CD4-positive, alpha-beta T cell treated with Interleukin-15 for 1 hour (primary cell): ENCODE measurements at places on chromosomes 6 and 20.

DNA sequence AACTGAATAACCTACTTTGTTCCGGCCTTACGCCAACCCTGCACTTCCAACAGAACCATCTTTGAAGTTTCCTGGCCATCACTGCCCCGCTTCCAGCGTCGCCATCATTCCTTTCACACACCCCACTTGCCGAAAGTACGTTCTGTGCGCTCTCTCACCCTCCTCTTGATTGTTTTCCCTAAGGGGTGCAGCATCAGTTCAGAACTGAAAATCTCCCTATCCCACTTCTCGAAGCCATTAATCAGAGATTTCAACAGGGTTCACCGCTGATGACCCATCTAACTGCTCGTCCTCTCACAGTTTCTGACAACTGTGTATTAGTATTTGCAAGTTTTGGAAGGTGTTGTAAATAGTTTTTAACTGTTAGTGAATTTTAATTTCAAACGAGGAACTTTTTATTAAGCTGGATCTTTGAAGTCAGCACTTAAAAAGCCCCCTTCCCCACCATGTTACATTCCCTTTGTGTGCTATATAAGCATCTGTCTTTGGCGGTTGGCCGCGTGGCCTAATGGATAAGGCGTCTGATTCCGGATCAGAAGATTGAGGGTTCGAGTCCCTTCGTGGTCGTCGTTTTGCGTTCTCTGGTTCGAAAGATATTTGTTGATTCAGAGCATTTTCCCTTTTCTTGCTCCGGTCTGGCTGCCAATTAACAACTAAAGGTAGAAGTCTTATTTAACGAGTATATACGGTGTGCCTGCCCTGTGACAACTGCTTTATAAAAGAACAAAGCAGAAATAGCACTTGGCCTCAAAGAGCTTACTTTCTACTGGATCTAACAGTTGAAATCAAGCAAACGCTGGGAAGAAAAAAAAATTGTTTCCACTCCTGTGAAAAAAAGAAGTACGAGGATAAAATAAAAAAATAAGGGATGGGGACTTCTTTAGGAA lies 42.6 kb downstream of the TRIM27 start:
- DNase-seq, result peak; percentile 48

DNA sequence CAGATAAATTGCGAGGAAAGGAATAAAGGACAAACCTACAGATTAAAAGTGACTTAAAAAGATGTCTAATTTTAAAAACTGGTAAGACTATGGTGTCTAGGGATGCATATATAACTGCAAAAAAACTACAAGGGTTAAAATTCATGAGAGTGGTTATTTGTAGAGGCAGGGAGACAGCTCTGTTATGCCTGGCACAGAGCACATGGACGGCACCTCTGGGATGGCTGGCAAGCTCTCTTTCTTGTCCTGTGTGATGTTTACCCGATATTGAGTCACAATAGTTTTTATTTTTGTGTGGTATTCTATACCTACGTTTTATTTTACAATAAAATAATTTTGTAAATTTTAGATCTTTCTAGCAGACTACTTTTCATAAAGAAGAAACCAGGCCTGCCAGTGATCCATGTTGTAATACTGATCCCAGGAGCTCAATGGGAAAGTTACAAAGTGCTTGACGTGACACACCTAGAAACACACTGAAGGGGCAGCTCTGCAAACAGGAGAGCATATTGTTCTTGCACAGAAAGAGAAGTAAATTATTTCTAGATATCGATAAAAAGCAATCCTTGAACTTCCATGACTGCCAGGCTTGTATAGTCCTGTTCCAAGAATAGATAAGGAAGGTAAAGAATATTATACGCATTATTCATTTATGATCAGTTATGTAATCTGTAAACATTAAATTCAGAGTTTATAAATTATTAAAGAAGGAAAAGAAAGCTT lies 290.0 kb downstream of the PTPRK start:
- DNase-seq, result no peak

- DNase-seq, result no peak
Observed at GRCh38 chr20:35317416-35318210, 25.4 kb upstream of the FAM83C start.

DNA sequence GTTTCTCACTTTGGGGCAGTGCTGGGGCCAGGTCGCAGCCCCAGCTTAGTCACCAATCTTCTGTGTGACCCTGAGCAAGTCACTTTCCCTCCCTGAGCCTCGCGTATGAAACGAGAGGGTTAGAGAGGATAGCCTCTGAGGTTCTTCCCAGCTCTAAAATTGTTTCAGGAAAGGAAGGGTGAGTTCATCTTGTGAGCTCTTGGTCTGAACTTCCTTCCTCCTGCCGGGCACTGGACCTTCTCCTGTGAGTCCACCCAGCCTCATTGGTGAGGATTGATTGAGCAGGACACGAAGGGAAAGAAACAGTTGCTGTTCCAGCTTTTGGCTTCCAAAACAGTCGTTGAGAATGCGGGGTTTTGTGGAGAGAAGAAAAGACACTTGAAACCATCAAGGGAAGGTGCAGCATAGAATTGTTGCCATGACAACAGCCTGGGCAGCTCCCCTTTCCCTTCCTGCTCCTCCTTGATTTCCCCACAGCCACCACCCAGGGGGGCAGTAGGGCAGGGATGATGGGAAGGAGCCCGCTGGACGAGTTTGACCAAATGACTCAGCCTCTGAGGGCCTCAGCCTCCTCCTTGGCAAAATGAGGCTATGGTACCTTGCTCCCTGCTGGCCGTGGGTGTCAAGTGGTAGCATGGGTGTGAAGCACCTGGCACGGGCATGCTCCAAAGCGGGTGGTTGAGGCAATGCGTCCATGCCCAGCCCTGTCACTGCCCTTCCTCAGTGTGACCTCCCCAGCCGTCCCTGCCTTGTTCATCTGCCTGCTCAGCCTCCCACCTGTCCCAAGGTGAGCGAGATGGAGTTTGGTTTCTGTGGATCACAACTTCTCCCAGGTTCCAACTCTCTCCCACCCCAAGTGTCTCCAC lies 107.8 kb downstream of the CDC5L start:
- DNase-seq, result no peak

GRCh38 chr6:124441450-124441849 lies 520.8 kb upstream of the RNF217 start:
- no peak for DNase-seq

DNA sequence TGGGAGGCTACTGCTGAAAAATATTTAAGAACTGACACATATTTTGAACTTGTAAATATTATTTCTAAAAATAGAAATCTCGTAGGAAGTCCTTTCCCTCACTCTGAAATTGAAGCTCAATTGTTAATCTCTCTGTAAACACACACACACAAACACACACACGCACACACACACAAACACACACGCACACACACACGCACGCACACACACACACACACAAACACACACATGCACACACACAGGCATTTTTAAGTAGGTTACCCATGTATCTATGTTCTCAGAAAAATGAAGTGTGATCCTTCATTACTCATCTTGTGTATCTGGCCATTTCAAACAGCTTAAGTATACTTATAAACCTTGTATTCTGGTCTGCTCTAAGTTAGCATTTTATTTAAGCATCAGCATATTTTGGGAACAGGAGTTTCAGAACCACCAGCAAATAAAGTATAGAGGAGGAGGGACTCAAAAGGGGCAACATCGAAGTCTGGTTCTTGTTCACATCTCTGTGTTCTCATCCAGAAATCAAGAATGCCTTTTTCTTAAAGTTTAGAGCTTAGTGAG lies 11.6 kb downstream of the CCN6 start:
- no peak for DNase-seq

DNA sequence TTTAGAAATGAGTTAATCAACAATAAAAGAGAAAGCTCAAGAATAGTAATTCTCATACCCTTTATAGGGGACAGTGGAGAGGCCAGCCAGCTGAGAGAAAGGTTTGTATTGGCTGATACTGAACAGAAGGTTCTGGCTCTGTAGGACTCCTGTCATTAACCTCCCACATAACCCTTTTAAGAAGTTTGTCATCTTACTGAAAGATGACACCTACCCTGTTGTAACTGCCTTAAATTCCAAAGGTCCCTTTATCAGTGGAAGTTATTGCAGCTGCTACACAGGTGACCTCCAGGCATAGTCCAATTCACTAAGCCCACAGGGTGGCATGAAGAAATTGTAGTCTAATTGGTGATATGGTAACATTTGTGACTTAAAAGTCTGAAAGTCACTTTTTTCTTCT lies 790.1 kb downstream of the TENT5A start:
- DNase-seq, result no peak

DNA sequence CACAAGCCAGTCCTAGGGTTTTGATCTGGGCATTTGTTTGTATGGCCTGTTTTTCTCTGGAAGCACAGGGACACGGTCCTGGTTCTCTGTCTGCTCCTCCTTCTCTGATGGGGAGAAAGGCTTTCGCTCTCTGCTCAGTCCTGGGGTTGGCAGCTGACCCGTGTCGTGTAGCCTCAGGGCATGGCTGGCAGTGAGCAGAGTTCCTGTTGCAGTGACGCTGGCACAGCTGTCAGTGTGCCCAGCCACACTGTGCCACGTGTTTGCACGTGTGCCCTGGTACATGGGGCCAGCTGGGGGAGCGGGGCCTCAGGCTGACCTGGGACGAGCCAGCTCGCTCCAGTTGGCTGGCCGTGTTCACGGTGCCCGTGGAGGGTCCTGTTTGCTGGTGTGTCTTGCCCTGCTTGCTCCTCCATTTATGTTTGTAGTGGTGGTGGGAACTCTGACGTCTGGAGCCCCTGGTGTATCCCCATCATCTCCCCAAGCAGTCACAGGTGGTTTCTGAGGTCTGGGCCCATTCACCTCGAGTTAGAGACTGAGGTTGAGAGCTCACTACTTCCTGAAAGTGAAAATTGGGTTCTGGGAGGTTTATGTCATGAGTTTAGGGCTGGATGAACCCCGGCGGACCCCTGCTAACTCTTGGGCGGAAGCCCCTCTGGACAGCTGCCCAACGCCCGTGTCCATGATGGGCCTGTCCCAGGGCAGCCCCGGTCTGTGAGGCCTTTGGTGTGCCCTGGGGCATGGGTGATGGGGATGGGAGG lies 10.2 kb upstream of the DNAJC5 start:
- DNase-seq, result no peak

GRCh38 chr20:48336597-48336996 lies 491.2 kb downstream of the PREX1 start:
- no peak for DNase-seq

GRCh38 chr6:7513529-7513928 lies 27.9 kb upstream of the DSP start:
- no peak for DNase-seq

- no peak for DNase-seq
Observed at GRCh38 chr20:33681728-33682353, 4.3 kb downstream of the E2F1 start.

GRCh38 chr20:37995856-37996605 lies 37.2 kb downstream of the TTI1 start:
- no peak for DNase-seq

DNA sequence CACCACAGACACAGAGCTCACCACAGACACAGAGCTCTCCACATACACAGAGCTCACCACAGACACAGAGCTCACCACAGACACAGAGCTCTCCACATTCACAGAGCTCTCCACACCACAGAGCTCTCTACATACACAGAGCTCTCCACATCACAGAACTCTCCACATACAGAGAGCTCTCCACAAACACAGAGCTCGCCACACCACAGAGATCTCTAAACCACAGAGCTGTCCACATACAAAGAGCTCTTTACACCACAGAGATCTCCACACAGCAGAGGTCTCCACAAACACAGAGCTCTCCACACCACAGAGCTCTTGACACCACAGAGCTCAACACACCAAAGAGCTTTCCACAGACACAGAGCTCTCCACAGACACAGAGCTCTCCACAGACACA lies 55.8 kb downstream of the ERMARD start:
- DNase-seq, result no peak

- no peak for DNase-seq
Observed at GRCh38 chr6:123636782-123637181, at the start of gene TRDN. TSS of gene TRDN (minus strand) at chr6:123636950. CDS start at chr6:123636775, 175 bp downstream.

- DNase-seq, result no peak
Observed at GRCh38 chr20:12111431-12112088, 193.9 kb downstream of the BTBD3 start.

- DNase-seq, result no peak
Observed at GRCh38 chr6:124164343-124164742, 360.7 kb downstream of the NKAIN2 start.

DNA sequence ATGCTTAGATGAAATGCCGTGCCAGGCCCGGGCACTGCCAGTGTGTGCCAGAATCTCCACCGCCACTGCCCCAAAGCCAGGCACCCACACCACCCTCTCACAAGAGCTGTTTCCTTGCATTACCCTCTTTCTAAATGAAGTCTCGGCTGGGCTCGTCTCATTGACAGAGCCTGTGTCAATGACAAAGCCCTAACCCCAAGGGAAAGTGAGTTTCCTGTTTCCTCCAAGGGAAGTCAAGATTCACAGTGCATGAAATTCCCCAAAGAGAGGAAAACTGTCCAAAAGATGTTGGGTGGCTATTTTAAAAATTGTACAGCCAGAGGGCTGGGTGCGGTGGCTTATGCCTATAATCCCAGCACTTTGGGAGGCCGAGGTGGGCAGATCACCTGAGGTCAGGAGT lies 75.4 kb upstream of the AKAP12 start:
- DNase-seq, result no peak

- DNase-seq, result no peak
Observed at GRCh38 chr6:126100386-126100785, 114.0 kb downstream of the TRMT11 start.

DNA sequence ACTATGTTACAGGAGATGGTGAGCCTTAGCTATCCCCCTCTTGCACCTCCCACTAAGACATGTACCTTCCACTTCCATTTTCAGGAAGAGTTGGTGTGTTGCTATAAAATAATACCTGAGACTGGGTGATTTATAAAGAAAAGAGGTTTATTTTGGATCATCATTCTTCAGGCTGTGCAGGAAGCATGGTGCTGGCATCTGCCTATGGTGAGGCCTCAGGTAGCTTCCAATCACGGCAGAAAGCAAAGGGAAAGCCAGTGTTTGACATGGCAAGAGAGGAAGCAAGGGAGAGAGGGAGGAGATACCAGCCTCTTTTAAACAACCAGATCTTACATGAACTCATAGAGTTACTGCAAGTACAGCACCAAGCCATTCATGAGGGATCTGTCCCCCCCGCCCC lies 32.2 kb downstream of the GSS start:
- DNase-seq, result no peak

- DNase-seq, result no peak
Observed at GRCh38 chr6:169391473-169392071, 137.9 kb upstream of the THBS2 start.

DNA sequence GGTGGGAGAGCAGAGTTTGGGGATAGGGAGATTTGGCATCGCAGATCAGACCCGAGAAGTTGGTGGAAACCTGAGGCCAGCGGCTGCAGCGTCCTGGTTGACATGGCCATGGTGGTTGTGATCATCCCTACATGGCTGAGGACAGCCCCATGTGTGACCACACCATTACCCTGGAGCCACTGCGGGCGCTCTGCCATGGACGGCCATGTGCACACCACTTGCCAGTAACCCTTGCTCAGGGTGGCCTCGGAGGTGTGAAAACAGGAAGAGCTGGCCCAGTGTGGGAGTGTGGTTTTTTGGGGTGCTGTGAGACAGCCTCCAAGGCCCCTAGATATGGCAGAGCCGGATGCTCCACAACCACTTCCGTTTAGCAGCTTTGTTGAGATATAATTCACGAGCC lies 64.4 kb downstream of the TMEM242 start:
- peak; percentile 20 for DNase-seq

GRCh38 chr20:62398120-62398821 lies 8.8 kb downstream of the CABLES2 start:
- DNase-seq, result no peak

GRCh38 chr6:28357036-28357435 lies 7.3 kb downstream of the ZKSCAN3 start:
- DNase-seq, result no peak
